T-helper 17 cell (primary cell): ENCODE measurements at places on chromosomes 5 and 9.
A peak's percentile ranks its signal among the peaks of the same experiment; 100 is the strongest.

DNA sequence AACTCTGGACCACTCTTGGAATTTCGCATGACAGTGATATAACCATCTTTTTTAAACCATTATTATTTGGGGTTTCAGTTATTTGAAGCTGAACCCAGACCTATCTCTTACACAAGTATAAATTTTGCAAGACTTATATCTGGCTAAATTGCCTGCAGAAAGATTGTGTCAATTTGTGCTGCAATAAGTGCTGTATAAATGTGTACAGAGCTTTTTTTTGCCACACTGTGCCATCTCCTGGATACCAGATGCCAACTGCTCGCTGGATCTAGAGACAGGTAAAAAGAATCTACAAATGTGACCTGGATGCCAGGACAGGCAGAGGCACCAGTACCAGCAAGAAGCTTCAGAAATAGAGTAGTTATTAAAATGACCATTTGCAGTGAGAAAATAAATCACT, 25.9 kb upstream of the TTC39B start:
- DNase-seq: no peak
- H3K36me3 ChIP-seq: no peaks in the 10 kb centered on the region
- H3K4me1 ChIP-seq: peaks cover 4% of the 10 kb centered on the region
- no peak overlapping the region for H3K4me3 ChIP-seq

DNA sequence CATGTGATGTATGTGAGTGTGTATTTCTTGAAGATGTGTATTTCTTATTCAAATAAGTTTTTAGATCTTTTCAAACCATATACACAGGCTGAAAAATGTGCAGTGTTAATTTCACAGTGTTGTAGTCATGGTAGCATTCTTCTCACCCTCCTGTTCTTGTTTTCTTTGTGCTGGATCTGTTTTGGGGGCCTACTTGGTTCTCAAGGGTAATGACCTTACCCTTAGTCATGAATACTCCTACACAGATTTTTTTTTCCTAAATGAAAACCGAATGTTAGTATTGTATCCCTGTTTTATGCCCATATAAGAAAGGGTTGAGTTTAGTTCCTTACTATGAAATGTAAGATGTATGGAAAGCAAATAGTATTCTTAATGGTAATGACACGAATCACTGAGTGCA, 88.0 kb downstream of the SLC44A1 start:
- H3K27ac ChIP-seq: no peak overlapping the region
- H3K36me3 ChIP-seq: peaks cover 7% of the 10 kb centered on the region
- H3K4me3 ChIP-seq: no peak overlapping the region
- peaks cover 16% of the 10 kb centered on the region for H3K4me1 ChIP-seq

DNA sequence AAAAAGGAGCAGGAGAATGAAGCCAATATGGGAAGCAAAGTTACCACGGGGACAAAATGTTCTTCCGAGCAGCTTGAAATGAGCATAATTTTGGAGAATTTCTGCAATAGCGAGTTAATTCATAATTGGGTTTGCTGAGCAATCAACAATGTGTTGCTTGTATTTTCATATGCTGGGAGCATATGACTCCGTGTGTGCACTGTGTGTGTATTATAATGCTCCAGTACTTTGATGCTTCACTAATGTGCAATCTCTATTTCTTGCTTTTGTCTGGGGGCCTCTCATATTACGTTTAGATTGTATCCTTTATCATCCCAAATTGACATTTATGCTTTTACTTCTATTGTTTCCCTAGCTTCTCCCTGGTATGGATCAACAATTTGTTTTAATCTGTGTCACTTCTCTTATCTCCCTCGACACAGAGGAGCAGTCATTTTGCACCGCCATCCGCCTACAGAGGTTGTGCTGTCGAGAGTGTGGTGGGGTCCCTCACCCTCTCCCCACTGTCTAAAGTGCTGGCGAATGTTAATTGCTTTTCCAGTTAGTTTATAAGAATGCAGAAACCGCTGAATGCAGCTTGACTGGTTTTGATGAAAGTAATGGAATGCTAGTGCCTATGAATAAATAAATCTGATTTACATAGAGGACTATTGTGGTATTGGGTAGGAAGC, 372.5 kb upstream of the WWC1 start:
- H3K4me3 ChIP-seq: no peak overlapping the region
- H3K27ac ChIP-seq: no peak overlapping the region
- H3K36me3 ChIP-seq: no peaks in the 10 kb centered on the region
- H3K4me1 ChIP-seq: no peaks in the 10 kb centered on the region
- H3K27me3 ChIP-seq: no peaks in the 10 kb centered on the region

DNA sequence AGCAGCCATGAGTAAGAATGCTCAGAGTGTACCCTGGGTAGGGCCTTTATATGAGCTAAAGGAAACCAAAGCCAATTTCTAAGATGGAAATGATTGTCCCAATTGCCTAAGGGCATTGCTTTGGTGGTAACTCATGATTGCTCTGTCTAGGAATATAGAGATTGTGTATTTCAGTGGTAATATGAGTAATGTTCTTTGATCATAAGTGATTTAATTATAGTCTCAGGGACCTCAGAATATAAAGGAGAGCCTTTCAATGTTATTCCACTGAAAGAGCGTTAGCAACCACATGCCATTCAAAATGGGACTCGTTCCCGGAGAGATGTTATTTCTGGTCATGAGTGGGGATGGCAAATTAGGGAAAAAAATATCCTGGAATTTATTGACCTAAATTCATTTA, 340.5 kb downstream of the ARHGEF28 start:
- no peak overlapping the region for H3K27ac ChIP-seq
- peaks cover 29% of the 10 kb centered on the region for H3K27me3 ChIP-seq
- no peak for DNase-seq
- H3K4me1 ChIP-seq: no peaks in the 10 kb centered on the region
- H3K36me3 ChIP-seq: no peaks in the 10 kb centered on the region

GRCh38 chr5:44051591-44051990, 337.6 kb downstream of the FGF10 start:
- H3K27ac ChIP-seq: no peak overlapping the region
- H3K36me3 ChIP-seq: no peaks in the 10 kb centered on the region
- no peaks in the 10 kb centered on the region for H3K27me3 ChIP-seq
- DNase-seq: no peak
- H3K4me3 ChIP-seq: no peak overlapping the region

DNA sequence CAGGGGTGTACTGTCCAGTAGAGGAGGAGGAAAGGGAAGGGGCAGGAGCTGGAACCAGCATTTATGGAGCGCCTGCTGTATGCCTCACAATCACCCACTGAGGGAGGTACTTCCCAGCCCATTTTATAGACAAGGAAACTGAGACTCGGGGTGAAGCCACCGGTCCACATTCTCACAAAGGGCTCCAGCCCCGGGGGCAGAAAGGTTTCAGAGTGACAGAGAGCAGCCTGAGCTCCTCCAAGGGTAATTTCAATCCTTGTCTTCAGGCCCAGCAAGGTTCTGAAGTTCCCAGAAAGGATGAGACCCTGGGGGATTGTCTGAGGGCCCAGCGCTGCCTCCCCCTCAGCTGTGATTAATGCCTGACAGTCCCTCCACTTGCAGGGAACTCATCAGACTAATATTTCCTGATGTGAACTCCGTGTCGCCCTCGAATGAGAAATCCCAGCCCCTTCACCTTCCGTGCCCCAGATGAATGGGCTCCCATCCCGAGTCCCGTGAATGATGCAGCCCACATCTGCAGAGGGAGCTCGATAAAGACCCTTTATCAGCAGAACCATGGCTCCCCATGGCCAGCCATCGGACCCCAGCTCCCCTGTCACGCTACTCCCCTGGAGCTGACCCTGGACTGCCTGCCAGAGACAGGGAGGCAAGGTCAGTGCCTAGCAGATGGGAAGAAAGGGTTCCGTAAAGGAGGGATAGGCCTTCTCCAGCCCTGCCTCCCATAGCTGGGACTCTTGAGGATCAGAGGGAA, 32.1 kb upstream of the MVB12B start:
- no peak for DNase-seq
- H3K4me3 ChIP-seq: no peak overlapping the region
- H3K27ac ChIP-seq: no peak overlapping the region
- H3K27me3 ChIP-seq: peaks cover 37% of the 10 kb centered on the region

GRCh38 chr5:14110680-14111079, 32.5 kb upstream of the TRIO start:
- peaks cover 8% of the 10 kb centered on the region for H3K4me1 ChIP-seq
- H3K36me3 ChIP-seq: no peaks in the 10 kb centered on the region
- H3K4me3 ChIP-seq: no peak overlapping the region
- no peak for DNase-seq

GRCh38 chr9:121294866-121295661, 27.1 kb downstream of the GSN start:
- no peak for DNase-seq
- no peak overlapping the region for H3K27ac ChIP-seq
- H3K4me1 ChIP-seq: peaks cover 10% of the 10 kb centered on the region
- peaks cover 6% of the 10 kb centered on the region for H3K36me3 ChIP-seq
- H3K4me3 ChIP-seq: no peak overlapping the region

GRCh38 chr9:69474821-69475220, 149.8 kb downstream of the ENTREP1 start:
- H3K4me3 ChIP-seq: peak overlapping the region; percentile 82
- peaks cover 10% of the 10 kb centered on the region for H3K27me3 ChIP-seq
- H3K4me1 ChIP-seq: peaks cover 35% of the 10 kb centered on the region
- no peaks in the 10 kb centered on the region for H3K36me3 ChIP-seq
- DNase-seq: no peak
- H3K27ac ChIP-seq: peak overlapping the region; percentile 93

- peaks cover 4% of the 10 kb centered on the region for H3K4me1 ChIP-seq
- no peak for DNase-seq
These were observed 153.9 kb downstream of the ARRDC3 start for GRCh38 chr5:91229031-91229727.
